Right lung (tissue), 10 donors: ENCODE measurements at places on chromosomes 12 and 14.

- DNase-seq = no peak
Measured at GRCh38 chr12:68498736-68499135, 112.0 kb upstream of the RAP1B start.

- DNase-seq = no peak
Measured at GRCh38 chr12:64082116-64082515, 140.0 kb downstream of the KICS2 start.

DNA sequence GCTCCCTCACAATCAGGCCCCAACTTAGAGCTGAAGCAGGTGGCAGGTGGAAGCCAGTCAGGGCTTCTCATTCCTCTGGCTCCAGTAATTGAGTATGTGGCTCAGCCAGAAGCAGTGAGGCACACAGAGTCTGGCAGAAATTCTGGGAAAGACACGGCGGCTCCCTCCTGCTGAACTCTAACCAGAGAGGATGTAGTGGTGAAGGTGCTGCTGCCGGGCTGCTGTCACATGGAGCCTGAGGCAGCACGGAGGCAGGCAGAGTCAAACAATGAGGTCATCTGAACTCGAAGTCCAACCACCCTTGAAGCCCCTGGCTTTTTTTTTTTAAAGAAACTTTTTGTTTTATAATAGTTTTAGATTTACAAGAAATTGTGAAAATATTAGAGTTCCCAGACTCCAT lies 33.4 kb upstream of the SMOC1 start:
- no peak for DNase-seq

DNA sequence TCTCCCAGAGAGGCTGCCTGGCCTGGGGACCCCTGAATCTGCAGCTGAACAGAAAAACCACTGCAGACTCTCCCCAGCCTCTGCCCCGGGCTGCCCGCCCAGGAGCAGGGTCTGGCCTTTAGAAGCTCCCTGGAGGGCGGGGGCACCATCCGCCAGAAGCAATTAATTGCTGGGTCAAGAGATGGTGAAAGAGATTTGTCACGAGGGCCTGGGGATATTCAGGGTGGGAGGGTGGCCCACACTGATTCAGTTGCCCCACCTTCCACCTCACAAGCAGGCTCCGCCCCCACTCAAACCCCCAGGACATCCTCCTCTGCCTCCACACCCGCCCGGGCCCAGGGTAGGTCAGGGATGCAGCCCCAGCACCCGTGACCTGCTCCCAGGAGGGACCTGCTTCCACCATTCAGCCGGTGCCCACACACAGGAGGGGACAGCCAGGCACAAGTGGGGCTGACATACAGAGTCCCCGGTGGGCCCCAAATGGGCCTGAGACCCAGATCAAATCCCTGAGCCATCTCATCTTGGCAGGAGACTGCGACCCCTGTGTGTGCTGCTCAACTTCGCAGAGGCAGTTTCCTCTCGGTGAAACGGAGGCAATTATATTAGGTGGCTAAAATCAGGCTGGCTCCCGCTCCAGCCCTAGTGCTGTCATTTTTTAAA lies 23.0 kb downstream of the NCOR2 start:
- DNase-seq = no peak

- no peak for DNase-seq
Measured at GRCh38 chr14:105252552-105253328, 4.4 kb downstream of the BTBD6 start.

GRCh38 chr12:45368841-45369489 lies 153.1 kb downstream of the ANO6 start:
- no peak for DNase-seq

DNA sequence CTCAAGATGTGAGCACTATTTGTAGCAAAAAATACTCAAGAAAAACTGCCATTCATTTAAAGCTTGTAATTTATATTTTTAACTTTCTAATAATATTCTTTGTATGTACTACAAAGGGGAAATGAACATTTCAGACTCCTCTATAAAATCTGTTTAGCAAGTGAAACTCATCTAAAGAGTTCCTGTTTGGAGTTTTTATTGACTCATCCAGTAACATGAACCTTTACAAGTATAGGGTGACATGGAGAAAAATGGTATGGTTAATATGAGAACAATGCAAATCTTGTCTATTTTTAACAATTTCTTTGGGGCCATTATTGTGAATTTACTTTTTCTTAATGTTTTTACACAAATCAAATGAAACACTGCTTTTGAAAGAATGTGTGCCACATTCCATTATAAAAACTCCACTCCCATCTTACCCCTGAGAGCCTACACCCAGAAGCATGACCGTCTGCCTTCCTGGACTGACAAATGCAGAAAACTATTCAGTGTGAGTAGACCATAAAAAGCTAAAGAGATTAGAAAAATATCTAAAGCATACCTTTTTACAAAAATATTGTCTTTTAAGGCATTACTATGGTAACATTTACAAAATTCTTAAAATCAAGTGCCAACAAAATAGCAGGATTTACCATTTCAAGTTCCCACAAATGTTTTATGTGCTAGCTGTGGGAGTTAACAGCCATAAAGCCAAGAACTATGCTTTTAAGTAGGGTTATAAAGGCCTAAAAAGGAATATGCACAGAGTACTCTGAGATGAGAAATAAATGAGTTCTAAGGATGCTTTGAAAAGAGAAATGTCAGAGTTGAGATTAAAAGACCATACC lies 144.0 kb downstream of the ADAMTS20 start:
- no peak for DNase-seq

DNA sequence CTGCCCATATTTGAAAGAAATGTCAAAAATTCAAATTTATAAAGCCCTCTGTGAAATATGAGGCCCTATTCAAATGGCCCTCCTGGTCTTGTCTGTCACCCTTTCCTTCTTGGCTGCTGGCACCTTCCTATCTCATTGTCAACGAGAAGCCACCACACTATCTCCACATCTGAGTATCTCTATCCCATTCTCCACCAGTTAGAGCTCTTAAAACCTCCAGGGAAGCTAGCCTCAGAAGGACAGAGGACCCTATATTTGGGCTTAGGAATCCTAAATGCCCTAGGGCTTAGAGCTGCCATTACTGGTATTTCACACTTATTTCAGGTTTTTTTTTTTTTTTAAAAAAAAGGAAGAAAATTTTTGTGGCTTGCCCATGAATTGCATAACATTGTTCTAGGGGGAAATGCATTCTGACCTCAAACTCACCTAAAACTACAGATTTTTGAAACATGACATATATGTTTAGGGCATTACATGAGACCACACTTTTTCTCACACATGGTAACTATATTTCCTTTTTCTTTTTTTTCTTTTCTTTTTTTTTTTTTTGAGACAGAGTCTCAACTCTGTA lies 25.0 kb downstream of the SLC25A21 start:
- no peak for DNase-seq

DNA sequence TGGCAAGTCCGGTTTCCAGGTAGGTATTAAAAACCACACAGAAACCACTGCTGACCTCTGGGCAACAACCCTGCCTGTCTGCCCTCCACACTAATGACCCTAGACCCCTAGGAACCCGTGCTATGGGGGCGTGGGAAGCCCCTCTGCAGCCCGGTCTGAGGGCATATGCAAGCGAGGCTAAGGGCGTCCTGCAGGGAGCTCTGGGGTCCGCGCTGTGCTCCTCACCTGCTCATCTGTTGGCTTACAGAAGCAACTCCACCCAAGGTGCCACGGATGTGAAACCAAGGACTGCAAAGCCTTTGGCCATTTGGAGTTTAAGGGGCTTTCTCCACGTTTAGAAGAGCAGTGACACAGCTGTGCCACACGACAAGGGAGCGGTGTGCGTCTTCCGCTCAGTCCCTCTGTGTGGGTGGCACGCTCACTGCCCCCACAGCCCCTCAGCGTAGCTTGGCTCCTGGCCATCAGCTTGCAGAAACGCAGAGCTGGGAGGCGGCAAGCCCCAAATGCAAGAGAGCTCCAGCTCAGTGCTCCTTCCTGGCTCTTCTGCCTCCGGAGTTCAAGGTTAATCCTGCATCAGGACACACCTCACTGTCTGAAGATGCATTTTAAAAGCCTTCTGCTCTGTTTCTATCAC lies 18.4 kb downstream of the AMN start:
- no peak for DNase-seq

DNA sequence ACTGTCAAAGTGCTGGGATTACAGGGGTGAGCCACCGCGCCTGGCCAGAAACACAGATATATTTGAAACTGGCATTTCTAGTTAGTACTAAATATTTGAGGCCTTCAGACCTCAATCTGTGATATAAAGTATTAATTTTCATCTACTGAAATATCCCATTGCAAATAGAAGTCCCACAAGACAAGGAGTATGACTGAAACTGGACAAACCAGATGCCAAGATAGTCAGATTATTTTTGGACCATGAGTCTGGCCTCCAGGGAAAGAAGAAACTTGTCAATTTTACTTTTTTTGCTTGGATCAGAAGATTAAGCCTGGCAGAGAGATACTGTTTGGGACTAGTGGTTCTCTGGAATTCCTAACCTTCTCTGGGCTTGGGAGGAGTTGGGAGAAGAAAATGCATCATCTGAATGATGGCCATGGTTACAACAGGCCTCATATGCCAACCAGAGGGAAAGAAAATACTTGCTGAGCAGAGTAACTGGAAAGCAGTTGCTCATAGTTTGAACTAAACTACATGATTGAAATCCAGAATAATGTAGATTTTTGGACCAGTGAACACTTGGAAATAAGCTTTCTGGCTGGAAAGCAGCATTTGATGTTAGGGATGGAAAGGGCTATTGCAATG lies 2.9 kb upstream of the SMOC1 start:
- DNase-seq = no peak

DNA sequence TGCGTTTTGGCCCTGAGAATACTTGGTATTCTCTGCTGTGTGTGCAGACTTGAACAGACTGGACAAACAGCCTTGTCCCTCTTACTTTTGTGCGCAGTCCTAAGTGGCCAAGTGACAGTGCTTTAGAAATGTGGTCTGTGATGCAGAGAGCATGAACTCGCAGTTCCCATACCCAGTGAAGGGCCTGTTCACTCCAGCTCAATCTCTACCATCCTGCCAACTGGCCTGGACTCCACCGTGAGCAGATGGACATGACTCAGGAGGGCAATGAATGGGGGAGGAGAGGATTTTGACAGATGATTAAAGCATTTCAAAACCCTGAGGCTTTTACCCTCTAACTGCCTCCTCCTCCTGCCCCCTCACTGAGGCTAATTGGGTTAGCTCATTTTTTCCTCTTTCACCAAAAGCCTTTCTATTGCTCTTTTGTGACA lies 62.5 kb upstream of the PYGL start:
- DNase-seq = no peak

DNA sequence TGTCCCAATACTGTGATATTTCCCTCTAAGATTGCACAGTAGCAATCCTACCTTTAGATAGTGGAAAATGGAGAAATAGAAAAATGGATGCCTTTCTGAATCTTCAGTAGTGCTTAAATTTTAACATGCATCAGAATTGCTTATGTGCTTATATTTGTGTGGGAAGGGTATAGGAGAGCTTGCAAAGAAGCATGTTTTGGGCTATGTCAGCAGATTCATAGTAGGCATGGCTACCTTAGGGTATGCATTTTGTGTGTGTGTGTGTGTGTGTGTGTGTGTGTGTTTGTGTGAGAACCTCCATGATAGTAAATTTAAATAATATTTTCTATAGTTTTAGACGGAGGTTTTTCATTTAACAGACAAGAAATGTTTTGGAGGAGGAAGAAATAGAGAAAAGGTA lies 38.3 kb downstream of the NEUROD4 start:
- DNase-seq = no peak

DNA sequence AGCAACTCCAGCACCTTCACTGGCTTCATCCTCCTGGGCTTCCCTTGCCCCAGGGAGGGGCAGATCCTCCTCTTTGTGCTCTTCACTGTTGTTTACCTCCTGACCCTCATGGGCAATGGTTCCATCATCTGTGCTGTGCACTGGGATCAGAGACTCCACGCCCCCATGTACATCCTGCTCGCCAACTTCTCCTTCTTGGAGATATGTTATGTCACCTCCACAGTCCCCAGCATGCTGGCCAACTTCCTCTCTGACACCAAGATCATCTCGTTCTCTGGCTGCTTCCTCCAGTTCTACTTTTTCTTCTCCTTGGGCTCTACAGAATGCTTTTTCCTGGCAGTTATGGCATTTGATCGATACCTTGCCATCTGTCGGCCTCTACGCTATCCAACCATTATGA lies 6.8 kb downstream of the OR11G2 start:
- no peak for DNase-seq

GRCh38 chr14:85421186-85421877 lies 108.6 kb upstream of the FLRT2 start:
- DNase-seq = no peak

DNA sequence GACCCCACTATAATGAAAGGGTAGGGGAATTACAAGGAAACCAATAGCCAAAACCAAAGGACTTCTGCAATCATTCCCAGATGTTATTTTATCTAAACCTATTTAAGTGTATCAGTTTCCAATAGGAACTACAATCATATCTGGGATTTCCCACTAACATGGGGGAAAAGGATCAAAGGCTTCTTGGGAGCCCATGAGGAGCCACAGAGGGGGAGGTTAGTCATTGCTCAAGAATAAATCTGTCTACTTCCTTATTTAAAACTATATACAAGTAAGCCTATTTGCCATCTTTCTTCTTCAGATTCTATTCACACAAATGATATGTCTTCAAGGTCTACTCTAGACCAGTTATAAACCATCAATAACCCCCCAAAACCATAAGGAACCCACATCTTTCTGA lies 33.1 kb downstream of the FGD6 start:
- no peak for DNase-seq

- no peak for DNase-seq
Measured at GRCh38 chr14:34983148-34983760, 462 bp downstream of the SRP54 start.

DNA sequence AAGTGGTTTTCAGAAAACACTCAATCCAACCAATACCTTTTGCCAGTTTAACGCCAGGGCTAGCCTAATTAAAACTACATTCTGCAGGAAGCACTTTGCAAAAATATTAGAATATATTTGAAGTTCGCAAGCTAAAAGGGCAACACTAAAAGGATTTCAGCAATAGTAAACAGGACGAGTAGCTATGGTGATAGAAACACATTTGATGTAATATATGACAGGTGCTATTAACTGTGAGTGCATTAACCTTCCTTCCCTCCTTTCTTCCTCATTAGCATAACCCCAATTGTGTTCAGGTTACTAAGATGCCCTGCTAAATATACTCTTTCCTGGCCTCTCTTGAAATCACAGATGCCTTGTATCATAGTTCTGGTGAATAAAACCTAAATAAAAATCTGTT lies 85.6 kb upstream of the TMCC3 start:
- no peak for DNase-seq

DNA sequence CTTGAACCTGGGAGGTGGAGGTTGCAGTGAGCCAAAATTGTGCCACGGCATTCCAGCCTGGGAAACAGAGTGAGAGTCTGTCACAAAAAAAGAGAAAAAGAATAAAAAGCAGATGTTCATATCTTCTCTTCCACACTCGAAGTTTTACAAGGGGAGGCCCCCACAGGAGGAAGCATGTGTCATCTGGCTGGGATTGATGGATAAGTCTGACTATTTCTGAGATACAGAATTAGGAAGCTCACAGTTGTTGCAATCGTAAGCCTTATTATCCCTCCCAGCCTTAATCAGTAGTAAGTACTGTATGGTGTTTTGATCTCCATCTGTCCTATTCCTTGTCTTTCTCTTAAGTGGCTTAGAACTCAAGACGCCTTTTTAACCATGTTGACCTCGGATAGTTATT lies 31.9 kb upstream of the RASSF8 start:
- DNase-seq = no peak

- no peak for DNase-seq
Measured at GRCh38 chr14:33068626-33069025, 129.9 kb downstream of the NPAS3 start.

- no peak for DNase-seq
Measured at GRCh38 chr12:57201631-57202030, 15.0 kb upstream of the NXPH4 start.

- no peak for DNase-seq
Measured at GRCh38 chr12:21627924-21628323, 23.3 kb upstream of the GYS2 start.

GRCh38 chr12:48758186-48758585 lies 30.7 kb downstream of the ADCY6 start:
- no peak for DNase-seq
